BE2C (cell line): ENCODE measurements at places on chromosomes 11 and 22.

- no peak for DNase-seq
These were observed 88.1 kb downstream of the RTL6 start for GRCh38 chr22:44409974-44410316.

GRCh38 chr11:126990716-126991480 lies 9.7 kb downstream of the KIRREL3 start:
- DNase-seq: no peak

DNA sequence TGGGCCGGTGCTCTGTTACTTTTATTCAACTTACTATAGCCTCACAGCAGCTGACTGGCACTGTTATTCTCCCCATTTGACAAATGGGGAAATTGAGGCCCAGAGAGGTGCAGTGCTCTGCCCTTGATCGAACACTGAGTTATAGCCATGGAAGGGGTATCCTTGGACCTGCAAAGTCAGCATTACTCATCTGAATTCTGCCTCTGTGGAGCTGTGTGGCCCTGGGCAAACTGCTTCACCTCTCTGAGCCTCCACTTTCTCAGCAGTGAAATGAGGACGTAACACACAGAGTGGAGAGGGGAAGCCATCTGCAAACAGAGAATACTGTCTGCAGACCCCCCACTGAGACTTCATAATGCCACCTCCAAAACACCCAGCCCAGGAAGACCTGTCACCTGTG lies 25.3 kb downstream of the TPST2 start:
- no peak for DNase-seq

DNA sequence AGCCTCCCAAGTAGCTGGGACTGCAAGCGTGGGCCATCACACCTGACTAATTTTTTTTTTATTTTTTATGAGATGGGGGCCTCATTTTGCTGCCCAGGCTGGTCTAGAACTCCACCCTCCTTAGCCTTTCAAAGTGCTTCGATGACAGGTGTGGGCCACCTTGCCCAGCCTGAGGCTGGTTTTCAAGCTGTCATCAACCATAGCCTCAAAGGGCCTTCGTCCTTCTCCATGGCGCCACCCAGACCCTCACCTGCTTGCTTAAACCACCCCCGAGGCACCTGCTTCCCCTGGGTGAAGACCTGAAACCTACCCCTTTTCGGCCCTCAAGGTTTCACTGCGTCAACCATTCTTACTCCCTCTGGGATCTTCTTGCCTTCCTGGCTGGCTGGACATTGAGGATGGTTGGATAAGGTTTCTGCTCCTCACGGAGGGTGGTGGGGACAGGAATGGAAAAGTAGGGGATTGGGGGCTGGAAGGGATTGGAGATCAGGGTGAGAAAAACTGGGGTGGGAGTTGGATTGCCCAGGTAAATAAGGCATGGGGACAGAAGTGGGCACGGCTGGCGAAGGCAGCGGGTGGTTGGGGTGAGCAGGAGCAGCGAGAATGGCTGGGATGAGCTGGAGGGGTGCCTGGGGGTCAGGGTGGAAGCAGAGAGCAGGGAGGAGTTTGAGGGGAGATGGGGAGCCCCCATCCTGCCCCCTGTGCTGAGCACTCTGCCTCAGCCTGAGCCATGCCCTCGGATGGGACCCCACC lies 2.8 kb upstream of the ACR start:
- DNase-seq: no peak

GRCh38 chr11:27701355-27702105 lies 1.3 kb upstream of the BDNF start:
- DNase-seq: no peak

- no peak for DNase-seq
These were observed 982 bp upstream of the SHANK3 start for GRCh38 chr22:50671641-50672040.

DNA sequence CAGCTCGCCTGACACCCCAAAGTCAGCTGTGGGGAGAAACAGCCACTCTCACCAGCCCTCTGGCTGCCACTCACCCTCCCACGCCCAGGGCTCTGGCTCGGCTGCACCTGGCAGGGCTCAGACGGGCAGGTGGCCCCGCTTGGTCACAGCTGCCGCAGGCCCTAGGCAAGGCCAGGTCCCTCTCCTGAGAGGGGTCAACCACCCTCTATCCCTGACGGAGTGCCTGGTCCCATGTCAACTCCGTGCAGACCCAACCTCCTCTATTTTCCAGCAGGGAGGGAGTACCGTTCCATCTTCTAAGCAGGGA lies 1.9 kb downstream of the MAP4K2 start:
- no peak for DNase-seq

DNA sequence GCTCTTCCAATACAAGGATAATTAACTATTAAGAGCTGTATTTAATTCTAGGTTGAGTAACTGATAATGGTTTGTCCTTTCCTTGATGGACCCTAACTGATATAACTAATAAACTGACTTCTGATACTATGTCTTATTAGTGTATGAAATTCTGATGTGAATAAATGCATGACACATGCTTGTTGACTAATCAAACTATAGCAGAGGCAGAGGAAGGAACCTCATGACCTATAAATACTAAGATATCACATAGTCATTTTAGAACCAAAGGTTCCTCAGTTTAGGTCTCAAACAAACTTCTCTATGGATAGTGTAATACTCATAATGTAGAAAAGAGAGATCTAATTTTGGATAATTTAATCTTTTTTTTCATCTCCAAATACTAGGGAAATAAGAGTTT lies 4.8 kb upstream of the HBD start:
- DNase-seq: no peak

- DNase-seq: no peak
These were observed 17.1 kb upstream of the NELL1 start for GRCh38 chr11:20652150-20652806.

- DNase-seq: no peak
These were observed 112.7 kb downstream of the SHANK2 start for GRCh38 chr11:71139516-71140205.

DNA sequence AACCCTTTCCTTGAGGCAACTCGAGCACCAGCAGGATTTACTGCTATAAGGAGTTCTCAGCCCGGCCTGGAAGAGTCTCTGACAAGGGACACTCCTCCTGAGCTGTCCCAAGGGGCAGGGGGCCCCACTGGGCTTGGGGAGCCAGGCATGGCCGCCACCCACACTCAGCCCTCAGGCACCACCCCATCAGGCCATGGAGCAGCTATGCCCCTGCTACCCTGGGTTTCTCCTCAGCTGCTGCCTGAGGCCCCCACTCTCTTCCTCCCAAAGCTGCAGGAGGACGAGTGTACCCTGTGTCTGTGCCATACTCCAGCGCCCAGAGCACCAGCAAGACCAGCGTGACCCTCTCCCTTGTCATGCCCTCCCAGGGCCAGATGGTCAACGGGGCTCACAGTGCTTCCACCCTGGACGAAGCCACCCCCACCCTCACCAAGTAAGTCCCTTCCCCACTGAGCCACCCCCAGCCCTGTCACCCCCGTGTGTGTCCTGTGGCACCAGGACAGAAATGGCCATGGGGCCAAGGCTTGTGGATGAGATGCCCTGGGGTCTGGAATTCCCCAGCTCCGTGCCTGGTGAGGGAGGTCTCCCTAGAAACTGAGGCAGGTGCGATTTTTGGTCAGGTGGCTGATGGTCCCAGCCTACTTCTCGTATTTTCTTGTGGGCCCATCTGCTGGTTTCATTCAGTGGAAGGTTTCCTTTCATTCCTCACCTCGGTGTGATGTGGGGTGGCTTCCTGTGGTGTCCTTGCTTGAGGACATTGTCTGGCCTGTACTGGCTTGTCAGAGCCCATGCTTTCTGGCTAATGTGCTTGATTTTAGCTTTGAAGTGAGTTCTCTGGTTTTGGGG lies 28.4 kb downstream of the TAB1 start:
- no peak for DNase-seq

GRCh38 chr22:45731041-45731797 lies 59.6 kb downstream of the ATXN10 start:
- no peak for DNase-seq

DNA sequence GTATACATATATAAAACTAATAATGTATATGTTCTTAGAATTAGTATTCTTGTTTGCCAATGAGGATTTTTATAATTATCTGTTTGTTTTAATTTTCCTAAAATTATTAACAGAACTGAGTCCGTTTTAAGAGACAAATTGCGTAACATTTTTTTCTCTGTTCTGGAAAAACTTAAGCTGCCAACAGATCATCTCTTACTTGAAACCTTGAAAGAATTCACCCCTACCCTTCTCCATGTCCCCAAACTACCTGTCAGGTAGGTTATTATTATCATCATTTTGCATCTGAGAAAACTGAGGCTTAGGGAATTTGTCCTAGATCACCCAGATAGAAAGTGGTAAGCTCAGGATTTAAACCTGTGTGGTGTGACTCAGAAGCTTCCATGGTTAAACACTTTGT lies 14.7 kb downstream of the SLC5A4 start:
- DNase-seq: no peak

DNA sequence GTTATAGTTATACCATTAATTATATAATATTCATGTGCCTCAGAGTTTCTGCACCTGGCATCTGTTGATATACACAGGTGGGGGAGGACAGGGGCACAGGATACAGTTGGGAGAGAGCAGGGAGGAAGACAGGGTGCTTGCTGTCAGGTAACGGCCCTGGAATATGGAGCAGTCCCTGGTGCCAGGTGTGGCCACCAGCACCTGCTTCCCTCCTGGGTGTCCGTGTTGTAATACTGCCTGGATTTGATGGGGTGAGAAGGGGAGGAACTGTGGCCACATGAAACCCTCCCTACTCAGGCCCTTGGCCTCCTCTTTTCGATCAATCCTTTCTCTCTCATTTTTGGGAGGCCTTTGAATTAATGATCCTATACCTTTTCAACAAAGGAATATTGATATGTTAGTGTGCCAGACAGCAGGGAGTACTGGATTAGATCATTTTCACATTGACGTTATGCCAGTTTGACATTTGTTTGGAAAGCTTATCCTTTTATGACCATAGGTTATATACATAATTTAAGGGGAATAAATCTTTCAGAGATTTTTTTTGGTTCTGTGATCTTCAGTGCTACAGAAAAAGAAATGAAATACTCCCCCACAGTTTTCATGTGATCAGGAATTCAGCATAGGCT lies 88.6 kb downstream of the TEAD1 start:
- no peak for DNase-seq

DNA sequence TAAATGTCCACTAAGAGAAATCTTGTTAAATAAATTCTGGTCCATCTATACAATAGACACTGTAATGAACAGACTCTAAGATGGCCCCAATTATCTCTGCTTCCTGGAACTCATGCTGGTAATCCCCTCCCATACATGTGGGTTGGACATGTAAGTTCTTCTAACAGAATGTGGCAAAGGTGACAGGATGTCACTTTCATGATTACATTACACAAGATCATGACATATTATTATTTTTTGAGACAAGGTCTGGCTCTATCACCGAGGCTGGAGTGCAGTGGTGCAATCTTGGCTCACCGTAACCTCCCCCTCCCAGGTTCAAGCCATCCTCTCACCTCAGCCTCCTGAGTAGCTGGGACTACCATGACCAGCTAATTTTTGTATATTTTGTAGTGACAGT lies 14.6 kb upstream of the NDUFC2 start:
- no peak for DNase-seq

- no peak for DNase-seq
These were observed 626 bp downstream of the FLRT1 start for GRCh38 chr11:64036087-64037026.

DNA sequence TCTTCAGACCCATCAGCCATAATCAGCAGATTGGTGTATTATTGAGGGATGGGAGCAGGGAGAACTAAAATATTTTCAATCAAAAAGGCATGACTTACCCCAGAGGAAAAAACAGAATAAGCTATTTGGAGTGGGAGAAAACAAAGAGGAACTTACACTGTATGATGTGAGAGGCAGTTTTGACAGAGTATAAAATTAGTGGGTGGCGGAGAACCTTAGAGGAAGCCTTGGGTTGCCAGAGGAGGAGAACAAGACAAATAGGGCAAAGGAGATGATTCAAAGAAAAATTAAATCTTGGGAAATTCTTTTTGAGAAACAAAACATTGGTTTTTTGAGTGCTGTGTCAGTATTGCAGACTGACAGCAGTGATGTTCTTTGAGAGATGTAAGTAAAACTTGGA lies 285.0 kb downstream of the C11orf87 start:
- DNase-seq: no peak

GRCh38 chr22:27867085-27867952 lies 51.7 kb downstream of the PITPNB start:
- DNase-seq: no peak

DNA sequence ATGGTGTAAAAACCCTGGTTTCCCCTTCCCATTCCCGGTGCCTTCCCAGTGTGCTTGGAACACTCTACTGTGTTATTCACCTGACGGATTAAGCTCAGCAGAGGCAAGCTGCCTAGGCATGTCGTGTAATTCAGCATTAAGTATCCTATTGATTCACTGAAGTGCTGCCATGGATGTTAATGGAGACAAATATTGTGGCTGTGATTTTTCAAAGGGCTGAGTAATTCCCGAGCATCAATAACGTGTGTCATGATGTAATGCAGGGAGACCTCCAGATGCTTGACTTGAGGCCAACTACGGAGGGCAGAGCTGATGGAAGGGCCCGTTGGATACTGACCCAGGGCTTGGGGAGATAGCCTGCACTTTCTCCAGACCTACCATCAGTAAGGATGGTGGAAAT lies 269.0 kb downstream of the ST3GAL4 start:
- DNase-seq: no peak

- DNase-seq: no peak
These were observed 4.6 kb downstream of the C11orf71 start for GRCh38 chr11:114395736-114396135.

DNA sequence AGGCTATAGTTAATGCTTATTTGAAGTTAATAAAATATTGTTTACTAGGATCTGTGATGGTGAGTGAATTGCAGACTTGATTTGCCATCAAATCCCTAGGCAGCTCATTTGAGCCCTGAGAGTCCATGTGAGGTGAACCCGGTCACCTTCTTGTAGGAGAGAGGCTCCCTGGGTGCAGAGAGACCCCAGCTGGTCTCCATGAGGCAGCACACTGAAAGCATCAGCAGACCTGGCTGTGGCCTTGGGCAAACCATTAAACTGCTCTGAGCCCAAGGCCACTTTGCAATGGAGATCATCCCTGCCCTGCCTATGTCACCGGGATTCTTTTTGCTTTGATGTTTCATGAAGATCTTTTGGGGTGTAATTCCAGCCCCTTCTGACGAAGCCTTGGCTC lies 125.2 kb downstream of the MICAL2 start:
- no peak for DNase-seq

DNA sequence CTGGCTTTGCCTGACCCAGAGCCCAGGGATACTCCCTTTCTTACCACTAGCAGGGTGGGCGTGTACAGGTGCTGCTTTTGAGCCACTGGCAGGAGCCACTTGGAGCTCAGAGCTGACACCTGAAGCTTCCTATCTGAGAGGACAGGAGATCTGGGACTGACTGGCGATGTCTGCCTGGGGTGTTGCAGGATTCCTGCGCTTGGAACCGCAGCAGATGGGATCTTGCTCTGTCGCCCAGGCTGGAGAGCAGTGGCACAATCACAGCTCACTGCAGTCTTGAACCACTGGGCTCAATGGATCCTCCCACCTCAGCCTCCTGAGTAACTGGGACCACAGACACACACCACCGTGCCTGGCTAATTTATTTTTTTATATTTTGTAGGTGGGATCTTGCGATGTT lies 17.7 kb downstream of the GP1BB start:
- DNase-seq: no peak

- DNase-seq: no peak
These were observed 12.3 kb upstream of the NRGN start for GRCh38 chr11:124727474-124727873.

GRCh38 chr22:39289975-39290720 lies 29.3 kb downstream of the RPL3 start:
- DNase-seq: no peak
